CD4-positive, alpha-beta T cell treated with Interferon alpha-2 for 1 hour (primary cell): ENCODE measurements at places on chromosomes 1 and 21.

- DNase-seq: no peak
Measured at GRCh38 chr21:32426592-32427051, 14.1 kb downstream of the EVA1C start.

DNA sequence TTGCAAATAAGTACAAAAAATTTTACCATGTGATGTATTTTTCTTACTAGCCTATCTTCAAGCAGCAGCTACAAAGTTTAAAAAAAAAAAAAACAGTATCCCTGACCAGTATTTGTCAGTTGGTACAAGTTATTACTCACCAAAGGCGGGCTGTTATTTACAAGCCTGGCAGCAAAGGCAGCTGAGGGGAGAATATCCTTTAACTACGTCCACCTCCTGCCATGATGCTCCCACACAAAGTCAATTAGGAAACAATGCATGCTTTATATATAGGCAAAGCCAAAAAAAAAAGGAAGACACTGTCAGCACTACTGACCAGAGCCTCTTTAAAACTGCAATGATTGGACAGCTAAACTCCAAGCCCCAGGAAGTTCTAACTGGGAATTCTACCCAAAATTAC, 13.7 kb downstream of the PSMA5 start:
- DNase-seq: no peak

DNA sequence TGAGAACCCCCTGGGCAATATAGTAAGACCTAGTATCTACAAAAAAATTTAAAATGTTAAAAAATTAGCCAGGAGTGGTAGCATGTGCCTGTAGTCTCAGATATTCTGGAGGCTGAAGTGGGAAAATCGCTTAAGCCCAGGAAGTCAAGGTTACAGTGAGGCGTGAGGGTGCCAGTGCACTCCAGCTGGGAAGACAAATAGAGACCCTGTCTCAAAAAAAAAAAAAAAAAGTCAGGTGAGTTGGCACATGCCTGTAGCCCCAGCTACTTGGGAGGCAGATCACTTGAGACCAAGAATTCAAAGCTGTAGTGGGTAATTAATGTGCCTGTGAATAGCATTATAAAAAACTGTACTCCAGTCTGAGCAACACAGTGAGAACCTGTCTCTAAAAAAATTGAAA, 4.6 kb downstream of the BECN2 start:
- no peak for DNase-seq

- no peak for DNase-seq
Measured at GRCh38 chr21:43653626-43654025, 5.7 kb downstream of the HSF2BP start.

DNA sequence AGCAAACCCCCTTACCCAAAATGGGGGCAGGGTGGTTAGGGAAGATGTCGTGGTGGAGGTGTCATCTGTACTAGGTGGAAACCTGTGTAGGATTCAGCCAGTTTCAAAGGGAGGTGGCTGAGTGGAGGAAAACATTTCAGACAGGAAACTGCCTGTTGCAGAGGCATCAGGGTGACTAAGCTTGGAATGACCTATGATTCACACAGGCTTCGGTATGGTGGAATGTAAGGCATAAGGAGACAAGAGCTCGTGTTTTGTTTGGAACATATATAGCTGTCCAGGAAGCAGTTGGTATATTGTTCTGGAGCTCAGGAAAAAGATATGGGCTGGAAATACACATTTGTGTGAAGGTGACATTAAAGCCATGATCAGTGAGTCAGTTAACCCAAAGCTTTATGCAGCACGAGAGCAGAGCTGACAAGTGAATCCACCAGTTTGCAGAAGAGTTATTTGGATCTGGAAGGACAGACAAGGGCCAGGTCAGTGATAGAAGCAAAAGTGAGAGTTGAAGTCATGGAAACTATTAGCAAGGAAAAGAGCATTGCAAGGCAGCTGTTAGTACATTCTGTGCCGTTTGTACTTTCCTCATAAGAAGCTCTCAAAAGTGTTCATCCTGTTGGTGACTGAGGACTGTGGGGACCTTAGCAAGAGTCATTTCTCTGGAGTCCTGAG, 12.2 kb downstream of the UTP25 start:
- DNase-seq: no peak
